ENCODE measurements at places on chromosomes 5 and 9.

- no peak for DNase-seq
Observed at GRCh38 chr9:76159293-76159926, 234.8 kb downstream of the RFK start.

DNA sequence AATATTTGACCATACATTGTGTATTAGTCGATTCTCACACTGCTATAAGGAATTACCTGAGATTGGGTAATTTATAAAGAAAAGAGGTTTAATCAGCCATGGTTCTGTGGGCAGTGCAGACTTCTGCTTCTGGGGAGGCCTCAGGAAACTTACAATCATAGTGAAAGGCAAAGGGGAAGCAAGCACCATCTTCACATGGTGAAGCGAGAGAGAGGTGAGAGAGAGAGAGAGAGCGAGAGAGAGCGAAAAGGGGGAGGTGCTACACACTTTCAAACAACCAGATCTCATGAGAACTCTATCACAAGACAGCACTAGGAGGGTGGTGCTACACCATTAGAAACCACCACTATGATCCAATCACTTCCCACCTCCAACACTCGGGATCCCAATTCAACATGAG is 4.1 kb upstream of the GRAMD2B start:
- DNase-seq: no peak

- no peak for DNase-seq
Observed at GRCh38 chr9:113958556-113958955, 82.4 kb downstream of the ZNF618 start.

DNA sequence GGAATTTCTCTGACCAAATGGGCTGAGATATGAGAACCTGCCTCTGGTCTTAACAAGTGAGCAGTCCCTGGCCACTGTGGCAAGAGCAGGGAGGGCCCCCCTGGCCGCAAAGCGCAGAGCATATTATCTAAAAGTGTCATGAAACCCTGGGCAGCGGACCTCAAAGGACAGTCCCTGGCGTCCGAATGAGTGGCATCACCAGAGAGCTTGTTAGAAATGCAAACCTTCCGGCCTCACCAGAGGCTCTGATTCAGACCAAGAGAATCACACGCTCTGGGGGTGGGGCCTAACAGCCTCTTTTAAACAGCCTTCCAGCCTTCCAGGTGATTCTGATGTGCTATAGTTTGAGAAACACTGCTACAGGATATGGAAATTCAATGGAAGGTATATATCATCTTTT is 10.9 kb downstream of the PTPN3 start:
- no peak for DNase-seq

GRCh38 chr9:5582835-5583195 is 46.1 kb upstream of the RIC1 start:
- peak; percentile 62 for DNase-seq

GRCh38 chr5:4614088-4614487 is 526.0 kb upstream of the ADAMTS16 start:
- no peak for DNase-seq

DNA sequence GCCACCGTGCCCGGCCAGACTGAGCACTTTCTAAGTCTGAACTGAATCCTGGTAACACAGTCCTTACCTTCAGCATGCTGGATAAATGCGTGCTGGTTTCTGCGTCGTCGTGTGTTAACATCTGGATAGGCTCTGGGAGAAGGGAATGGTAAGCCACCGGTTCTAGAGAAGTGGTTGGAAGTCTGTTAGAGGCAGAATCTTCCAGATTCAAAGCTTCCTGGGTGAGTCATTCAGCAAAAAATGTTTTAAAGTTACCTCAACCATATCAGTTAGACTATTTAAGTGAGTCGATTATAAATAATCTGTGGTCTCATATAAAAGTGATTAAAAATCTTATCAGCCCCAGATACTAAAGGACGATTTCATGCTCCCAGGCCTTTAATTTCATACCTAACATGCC is 256.5 kb upstream of the NFIL3 start:
- DNase-seq: no peak

- no peak for DNase-seq
Observed at GRCh38 chr5:169507051-169507450, 76.5 kb upstream of the SPDL1 start.

DNA sequence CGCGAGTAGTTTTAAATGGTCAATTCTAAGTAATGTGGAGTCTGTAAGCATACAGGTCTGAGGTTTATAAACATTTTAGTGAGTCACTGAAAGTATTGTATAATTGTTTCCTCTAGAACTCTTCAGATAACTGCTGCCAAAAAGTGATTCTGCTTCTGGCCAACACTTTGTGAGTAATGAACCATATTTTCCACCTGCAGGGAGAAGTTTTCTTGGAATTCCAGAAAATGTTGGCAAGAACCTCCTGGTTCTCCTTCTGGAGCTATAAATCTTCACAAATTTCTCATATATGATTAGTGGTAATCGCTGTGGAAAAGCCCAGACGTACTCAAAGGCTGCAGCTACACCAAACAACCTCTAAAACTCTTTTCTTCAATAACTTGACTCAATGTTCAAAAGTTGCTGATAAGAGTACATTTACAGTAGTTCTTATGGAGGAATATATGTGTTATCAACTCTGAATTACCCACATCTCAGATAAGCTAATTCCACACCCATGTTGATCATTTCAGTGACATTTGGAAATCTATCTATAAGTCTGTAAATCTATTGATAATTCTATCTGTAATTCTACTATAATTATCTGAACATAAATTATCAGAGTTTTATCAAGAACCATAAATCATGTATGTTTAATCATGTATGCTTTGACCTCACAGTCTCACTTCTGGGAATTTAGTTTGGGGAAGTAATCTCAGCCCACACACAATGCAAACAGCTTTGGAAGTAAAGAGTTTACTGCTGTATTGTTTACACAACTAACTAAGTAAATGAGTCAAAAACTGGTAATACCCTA is 74.1 kb downstream of the FNBP1 start:
- DNase-seq: peak; percentile 91

DNA sequence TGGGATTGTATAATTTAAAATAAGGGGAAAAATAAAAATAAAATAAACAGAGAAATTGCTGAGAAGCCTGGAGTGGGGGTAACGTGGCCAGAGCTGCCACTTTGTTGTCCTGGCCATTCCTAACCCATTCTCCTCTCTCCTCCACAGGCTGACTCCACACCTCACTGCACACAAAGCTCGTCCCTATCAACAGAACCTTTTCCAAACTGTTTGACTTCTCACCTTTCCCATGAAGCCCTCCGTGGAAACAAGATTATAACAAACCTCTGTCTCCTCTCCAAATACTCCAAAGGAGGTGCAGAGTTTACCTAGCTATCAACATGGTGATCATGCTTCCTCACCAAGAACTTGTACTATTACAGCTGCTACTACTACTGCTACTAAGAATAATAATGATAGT is 151.1 kb downstream of the GLIS3 start:
- no peak for DNase-seq

- DNase-seq: peak; percentile 94
Observed at GRCh38 chr9:13942695-13943094, 371.2 kb downstream of the NFIB start.

GRCh38 chr5:45110399-45110798 is 301.7 kb downstream of the MRPS30 start:
- DNase-seq: no peak

GRCh38 chr9:125968714-125969374 is 221.7 kb downstream of the PBX3 start:
- no peak for DNase-seq

- DNase-seq: no peak
Observed at GRCh38 chr5:172815631-172816030, 18.4 kb upstream of the ERGIC1 start.

GRCh38 chr9:16252616-16253015 is 617.9 kb downstream of the BNC2 start:
- DNase-seq: peak; percentile 22

- no peak for DNase-seq
Observed at GRCh38 chr5:20575571-20575970, 587.6 kb upstream of the CDH18 start.

DNA sequence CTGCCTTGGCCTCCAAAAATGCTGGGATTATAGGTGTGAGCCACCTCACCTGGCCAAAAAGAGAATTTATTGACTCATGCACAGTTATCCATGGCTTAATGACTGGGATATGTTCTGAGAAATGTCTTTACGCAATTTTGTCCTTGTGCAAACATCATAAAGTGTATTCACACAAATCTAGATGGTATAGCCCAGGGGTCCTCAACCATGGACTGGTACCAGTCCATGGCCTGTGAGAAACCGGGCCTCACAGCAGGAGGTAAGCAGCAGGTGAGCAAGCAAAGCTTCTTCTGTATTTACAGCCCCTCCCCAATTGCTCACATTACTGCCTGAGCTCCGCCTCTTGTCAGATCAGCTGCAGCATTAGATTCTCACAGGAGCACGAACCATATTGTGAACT is 12.4 kb upstream of the SIL1 start:
- no peak for DNase-seq

DNA sequence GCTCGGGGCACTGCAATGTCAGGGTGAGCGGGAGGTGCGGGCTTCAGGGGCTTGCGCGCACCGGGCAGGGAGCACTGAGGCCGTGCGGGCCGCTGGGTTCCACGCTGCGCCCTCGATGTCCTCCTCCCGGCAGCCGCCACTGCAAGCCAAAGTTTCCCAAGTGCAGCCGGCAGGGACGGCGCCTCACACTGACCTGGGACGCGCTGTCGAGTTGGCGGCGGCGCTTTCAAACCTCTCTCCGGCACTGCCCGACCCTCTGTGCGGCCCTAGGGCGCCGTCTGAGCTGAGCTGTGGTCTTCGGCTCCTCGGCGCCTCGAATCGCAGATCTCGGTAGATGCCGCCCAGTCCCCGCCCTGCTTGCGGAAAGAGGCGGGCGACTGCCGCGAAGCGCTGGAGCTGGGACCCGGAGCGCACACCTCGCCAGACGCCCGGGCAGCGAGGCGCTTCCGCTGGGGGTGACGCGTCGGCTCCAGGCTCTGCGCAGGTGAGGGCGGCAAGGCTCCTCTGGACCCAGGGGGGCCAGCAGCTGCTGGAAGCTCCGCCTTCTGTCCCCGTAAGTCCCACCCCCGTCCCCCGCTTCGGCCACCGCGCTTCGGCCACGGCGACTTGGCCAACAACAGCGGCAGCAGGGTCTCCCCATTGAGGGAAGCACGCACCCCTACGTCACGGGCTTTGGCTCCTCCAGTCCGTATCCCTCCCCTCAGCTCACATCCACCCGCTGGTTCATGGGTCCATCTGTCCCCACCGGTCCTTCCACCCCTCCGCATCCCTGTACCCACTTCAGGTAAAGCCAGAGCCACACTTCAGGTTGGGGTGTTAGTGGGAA is at the start of gene ANKRD34B:
ANKRD34B (minus strand) TSS at position 320 of the 826 bp plus-strand sequence. CDS start 10,261 bp downstream, outside the sequence.
- DNase-seq: no peak

GRCh38 chr5:154802050-154802449 is 46.9 kb downstream of the LARP1 start:
- DNase-seq: no peak

DNA sequence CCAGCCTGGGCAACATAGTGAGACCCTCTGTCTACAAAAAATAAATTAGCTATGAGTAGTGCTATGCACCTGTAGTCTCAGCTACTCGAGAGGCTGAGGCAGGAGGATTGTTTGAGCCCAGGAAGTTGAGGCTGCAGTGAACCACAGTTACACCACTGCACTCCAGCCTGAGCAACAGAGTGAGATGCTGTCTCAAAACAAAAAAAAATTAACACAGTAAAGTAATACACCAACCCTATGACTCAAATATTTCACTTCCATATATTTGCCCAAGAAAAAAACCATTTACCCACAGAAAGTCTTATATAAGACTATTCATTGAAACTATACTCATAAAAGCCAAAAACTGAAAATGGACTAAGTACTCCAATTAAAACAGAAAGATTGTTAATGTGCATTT is 16.2 kb downstream of the SMIM23 start:
- no peak for DNase-seq
